ENCODE measurements at places on chromosomes 1 and 21. TPM values are rescaled to one million over a fixed set of nuclear protein-coding genes. Genes with fewer than 3 reads are reported as not detected.
A peak's percentile ranks its signal among the peaks of the same experiment; 100 is the strongest.

RIT1 gene
- 19.1 TPM for polyA plus RNA-seq

GRCh38 chr1:116560704-116561490 lies 9.9 kb downstream of the CD58 start:
- no peak for DNase-seq

GRCh38 chr21:46153247-46154154 lies 1.9 kb downstream of the FTCD start:
- DNase-seq: peak; percentile 41

DNA sequence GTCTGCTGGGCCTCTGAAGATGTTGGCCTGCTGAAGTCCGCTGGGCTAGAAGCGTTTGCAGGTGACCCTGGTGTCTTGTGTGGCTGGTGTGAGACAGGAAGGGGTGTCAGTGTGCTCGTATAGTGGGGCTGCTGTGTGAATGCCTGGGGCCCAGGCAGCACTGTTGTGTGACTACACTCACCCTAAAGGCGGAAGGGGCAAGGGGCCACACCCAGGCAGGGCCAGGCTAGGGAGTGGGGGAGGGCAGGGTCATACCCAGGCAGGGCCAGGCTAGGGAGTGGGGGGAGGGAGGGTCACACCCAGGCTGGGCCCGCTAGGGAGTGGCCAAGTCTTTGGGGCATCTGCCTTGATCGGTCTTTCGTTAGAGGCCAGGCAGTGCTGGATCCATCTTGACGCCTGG lies 25.0 kb downstream of the PDXK start:
- DNase-seq: no peak

GRCh38 chr1:177912991-177913390 lies 56.9 kb downstream of the SEC16B start:
- no peak for DNase-seq

- DNase-seq: no peak
These were observed 329.1 kb upstream of the NFIA start for GRCh38 chr1:60753036-60753900.

DNA sequence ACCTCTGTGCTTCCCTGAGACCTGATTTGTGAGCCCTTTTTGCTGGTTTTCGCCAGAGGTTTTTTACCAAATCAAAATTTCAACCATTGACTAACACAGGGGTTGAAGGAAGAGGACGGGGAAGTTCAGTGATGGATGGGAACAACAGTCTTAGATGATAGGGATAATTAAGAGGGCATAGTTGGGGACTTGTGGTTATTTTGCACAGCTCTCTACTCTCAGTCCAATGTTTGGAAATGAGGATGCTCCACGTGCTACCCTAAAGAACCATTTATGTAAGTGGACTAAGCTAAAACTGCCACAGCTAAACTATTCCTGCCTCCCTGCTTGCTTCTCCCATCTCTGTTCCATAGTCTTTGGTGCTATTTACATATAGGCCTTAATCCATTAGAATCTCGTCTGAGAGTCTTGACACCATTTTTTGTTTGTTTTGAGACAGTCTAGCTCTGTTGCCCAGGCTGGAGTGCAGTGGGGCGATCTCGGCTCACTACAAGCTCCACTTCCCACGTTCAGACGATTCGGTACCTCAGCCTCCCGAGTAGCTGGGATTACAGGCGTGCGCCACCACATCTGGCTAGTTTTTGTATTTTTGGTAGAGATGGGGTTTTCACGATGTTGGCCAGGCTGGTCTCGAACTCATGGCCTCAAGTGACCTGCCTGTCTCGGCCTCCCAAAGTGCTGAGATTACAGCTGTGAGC lies 684 bp upstream of the MCL1 start:
- no peak for DNase-seq

DNA sequence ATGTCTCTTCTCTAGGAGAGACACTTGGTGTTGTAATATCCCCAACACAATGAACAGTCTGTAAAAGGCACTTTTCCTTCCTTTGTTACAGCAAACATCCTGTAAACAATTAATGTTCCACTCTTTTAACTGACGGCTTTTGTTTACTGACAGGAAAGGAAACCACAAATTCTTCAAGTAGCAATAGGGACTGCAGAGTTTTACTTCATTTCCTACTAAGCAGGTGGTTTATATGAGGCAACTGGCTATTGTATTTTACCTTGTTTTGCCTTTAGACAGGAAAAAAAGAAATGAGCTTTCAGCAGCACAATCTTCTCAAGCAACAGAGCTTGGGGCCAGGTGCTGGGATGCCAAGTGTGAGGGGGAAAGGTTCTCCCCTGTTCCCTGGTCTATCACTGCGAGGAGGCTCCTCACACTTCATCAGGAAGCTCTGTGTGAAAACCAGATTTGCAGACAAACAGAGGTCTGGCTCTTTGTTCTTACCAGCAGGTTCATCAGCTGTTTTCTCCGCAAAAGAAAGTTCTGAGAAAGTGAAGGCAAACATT lies 51.2 kb downstream of the SIPA1L2 start:
- peak; percentile 21 for DNase-seq

NTRK1 gene
- polyA plus RNA-seq: 0.09 TPM

- DNase-seq: no peak
These were observed 31.6 kb downstream of the CLIC4 start for GRCh38 chr1:24776821-24777220.

KRTAP7-1 gene
- polyA plus RNA-seq: not detected

- DNase-seq: no peak
These were observed 55.2 kb upstream of the LGALS8 start for GRCh38 chr1:236468625-236469024.

- DNase-seq: no peak
These were observed 35.5 kb upstream of the RUNX3 start for GRCh38 chr1:24965571-24965930.

- no peak for DNase-seq
These were observed 1.3 kb upstream of the CTTNBP2NL start for GRCh38 chr1:112394743-112395062.

DNA sequence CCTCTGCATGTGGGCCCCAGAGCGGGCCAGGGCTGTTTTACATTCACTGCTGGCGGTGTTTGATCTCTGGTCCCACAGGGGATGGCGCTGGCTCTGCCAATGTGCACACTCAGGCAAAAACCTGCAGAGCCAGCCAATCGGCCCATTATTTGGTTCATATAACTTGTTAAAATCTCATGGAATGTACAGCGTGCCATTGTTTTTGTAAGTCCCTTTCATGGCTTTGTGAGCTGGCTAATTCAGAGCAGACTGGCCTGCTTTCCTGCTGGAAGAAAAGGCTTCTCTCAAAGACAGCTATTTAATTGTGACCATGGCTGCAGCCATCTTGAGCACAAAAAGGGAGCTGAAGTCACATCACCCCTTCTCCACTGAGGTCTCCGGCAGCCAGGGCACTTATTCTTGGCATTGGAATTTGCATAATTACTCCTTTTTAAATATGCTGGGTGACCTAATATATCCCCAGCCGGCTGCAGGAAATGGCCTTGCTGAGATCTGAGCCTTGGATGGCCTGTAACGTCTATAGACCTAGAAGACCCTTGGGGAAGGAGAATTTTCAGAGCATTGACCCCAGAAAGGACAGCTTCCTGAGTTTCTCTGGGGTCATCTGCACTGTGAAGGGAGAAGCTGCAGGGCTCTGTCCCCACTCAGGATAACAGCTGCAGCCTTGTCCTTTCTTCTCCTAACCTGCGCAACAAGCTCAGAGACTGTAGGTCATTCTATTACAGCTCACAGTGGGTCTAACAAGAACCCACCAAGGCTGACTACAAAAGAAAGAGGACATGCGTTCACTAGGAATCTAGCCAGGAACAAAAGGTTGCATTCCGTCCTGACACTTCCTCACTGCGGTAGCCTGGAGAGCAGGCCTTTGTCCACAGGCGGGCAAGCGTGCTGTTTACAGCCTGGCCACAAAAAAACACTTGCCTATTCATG lies 45.8 kb downstream of the BCAR3 start:
- no peak for DNase-seq

DNA sequence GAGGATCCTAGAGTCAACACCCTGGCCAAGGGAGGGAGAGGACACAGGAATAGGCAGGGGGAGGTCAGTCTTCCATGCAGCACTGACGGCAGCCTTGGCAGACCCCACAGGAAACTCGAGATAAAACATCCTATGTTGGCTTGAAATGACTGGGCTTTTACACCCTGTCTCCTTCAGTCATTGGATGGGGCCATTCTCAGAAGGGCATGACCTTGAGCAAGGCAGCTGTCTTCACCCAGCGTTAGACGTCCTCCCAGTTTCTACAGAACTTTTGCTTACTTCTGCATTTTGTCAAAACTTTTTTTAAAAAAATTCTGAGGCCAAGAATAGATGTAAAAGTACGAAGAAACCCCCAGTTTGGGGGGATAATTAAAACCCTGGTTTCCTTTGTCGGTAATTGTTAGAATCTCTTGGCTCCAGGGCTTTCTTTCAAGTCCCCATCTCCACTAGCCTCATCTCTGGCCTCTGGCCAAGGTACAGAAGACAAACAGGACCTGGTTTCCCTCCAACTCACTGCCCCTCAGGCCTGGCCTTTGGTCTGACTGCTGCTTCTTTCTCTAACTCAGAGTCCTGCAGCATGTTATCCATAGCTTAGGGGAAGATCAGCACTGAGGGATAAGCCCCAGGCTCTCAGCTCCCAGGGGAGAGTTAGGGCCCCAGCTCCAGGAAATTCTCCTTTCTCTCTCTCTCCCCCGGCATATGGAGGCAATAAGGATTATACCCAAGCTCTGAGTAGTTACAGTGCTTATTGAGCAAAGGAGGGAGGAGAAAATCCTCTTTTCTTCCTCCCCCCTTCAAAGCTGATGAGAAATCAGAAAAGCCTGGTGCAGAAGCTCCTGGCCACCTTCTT lies 51.6 kb upstream of the KCND3 start:
- no peak for DNase-seq

GRCh38 chr1:207346513-207346912 lies 25.0 kb downstream of the CD55 start:
- no peak for DNase-seq

DNA sequence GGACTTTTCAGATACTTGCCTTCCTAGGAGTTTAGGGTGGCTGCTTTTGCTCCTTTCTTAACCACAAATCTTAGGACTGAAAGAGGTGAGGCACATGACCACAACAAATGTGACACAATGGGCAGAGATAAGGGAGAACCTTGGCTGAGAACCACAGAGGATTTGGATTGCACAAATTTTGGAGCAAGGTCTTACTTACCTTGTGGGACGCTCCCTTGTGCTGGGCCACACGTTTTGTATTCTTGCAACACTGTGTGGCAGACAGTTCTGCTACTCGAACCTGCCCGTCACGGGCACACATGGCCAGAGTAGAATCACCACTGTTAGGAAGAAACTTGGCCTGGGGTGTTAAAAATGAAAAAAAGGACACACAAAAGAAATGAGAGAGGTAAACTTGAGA lies 23.9 kb downstream of the DCAF8 start:
- DNase-seq: no peak

DNA sequence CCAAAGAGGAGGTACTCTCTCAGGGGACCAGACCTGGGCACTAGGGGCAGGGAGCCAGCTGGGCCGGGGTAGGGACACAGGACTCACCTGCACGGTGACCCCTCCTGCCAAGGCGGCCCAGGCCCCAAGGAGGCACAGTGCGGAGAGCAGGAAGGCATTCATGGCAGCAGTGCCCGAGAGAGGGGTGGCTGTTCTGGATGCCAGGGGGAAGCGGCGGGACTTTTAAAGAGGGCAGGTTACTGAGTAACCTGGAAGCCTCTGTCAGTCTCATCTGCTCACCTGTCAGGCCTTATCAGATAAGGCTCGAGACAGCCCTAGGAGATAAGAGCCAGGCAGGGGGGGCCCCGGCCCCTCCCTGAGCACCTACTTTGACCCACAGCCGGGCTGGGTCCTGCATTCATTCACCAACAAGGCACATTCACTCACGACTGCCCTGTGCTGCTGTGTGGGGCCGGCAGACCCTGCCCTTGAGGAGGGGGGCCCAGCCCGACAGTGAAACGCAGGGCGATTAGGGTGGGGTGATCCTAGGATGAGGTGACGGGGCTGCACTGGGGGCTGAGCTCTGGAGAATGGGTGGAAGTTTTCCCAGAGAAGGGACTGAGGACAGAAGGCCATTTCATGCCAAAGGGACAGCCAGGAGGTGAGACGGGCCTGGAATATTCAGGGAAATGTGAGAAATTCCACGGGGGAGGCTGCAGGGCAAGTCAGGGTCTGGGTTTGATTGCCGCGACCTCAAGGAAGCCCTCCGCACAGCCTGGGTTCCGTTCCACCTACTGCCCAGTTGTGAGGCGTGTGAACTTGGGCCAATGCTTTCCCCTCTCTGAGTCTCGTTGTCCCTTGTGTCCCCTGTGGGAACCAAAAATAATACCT lies at the start of gene GUCA2A:
Gene GUCA2A, minus strand, starts transcription at position 195 of the 870 bp plus-strand sequence. Its CDS starts 33 bp downstream, at position 162.
- no peak for DNase-seq

GRCh38 chr1:166069390-166069789 lies 97.4 kb downstream of the FAM78B start:
- no peak for DNase-seq

DNA sequence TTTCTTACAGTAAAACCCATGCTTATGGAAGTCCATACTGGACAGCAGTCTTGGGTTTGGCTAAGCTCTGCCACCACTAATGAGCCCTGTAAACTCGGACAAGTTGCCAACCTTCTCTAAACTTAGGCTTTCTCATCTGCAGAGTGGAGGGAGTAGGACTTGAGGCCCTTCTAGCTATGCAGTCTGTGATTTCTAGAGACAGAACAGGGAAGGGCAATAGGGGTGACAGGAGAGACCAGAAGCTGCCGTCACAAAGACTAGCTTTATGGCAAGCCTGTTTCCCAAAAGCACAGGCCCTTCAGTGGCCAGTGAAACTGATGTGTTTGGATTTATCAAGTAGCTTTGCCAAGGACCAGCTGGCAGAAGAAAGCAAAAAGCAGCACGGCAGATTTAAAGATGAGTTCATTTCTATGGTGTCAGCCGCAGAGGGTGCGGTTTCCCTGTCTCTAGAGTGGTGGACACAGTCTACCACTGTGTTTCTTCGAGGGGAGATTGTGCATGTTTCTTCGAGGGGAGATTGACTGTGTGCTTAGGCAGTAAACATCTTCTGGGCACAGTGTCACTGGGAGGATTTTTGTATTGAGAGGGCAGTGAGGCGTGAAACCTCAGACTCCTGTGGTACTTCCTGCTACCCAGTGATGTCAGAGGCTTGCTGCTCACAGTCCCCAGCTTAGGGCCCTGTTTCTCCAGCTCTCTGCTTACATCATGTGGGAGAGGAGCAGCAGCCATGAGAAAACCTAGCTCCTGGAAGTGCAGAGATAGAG lies 119.0 kb downstream of the ROR1 start:
- no peak for DNase-seq

- no peak for DNase-seq
These were observed 8.7 kb downstream of the MRPS21 start for GRCh38 chr1:150302338-150302737.

- no peak for DNase-seq
These were observed 29.1 kb upstream of the GRHL3 start for GRCh38 chr1:24289937-24290595.

DNA sequence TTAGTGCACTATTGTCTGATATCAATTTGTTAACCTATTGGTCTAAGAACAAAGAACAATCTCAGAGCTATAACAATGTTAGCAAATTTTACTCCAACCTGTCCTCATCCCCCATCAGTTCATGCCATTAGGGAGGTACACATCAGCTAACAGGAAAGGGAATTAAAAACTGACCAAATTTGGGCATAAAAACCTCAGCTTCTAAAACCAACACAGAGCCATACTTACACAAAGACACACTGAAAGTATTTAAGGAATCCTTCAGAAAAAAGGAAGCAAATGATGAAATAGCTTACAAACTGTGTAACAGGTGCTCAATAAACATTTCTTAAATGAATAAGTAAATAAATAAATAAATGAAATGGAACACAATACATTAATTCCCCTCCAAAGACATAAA lies 89.2 kb downstream of the TTLL7 start:
- DNase-seq: no peak

KIF17 gene
- polyA plus RNA-seq: not detected

RIPK4 gene
- polyA plus RNA-seq: 0.33 TPM
